IMR-90 (cell line): ENCODE measurements at places on chromosomes 7 and 10. TPM values are rescaled to one million over a fixed set of nuclear protein-coding genes. Genes with fewer than 3 reads are reported as not detected.

The CCL24 gene
- not detected in 2 replicates for total RNA-seq

The PRR15 gene
- not detected in 2 replicates for total RNA-seq

The SLC39A12 gene
- total RNA-seq = not detected in 2 replicates

The JCAD gene
- total RNA-seq = 16.8 and 18.9 TPM in 2 replicates

The LBX1 gene
- not detected in 2 replicates for total RNA-seq

GRCh38 chr7:148017126-148017525 is 573.4 kb upstream of the C7orf33 start:
- no peak for DNase-seq

DNA sequence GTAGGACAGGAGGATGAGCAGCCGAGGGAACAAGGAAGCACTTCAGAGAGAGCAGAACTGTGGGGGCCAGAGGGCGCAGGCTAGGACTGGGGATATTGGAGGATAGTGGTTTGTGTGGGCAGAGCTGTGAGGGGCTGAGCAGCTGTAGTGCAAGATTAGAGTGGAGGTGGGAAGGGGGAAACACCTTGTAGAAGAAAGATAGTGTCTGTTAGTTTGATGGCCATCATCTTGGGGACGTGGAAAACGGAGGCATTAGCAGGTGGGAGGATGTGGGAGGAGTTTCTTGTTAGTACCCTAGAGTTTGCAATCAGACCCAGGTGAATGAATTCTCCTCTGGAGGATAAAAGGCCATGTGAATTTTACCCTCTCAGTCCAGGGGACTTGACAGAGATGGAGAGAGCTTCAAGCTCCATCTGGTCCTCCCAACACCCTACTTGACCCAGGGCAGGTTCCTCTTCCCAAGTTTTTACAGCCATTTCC is 34.0 kb downstream of the PRSS2 start:
- DNase-seq = no peak

GRCh38 chr7:124033095-124033806 is 384 bp upstream of the TMEM229A start:
- no peak for DNase-seq

DNA sequence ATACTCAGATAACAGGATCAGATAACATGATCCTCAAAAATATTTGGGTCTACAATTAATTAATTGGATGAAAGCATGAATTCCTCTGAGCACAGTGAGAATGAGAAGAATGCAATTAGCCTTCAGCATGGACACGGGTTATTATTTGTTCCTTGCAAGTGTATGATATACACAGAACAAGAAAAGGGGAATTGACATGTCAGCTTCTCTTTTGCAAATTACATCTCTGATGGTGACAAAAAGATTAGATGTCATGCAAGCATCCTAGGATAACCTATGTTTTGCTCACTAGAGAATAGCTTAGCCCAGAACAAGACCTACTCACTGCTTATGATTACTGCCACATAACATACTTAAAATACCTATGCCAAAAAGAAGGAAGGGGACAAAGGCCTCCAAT is 120.3 kb downstream of the ABLIM1 start:
- no peak for DNase-seq

GRCh38 chr10:100872034-100872791 is 40.5 kb upstream of the SLF2 start:
- DNase-seq = peak; percentile 77

DNA sequence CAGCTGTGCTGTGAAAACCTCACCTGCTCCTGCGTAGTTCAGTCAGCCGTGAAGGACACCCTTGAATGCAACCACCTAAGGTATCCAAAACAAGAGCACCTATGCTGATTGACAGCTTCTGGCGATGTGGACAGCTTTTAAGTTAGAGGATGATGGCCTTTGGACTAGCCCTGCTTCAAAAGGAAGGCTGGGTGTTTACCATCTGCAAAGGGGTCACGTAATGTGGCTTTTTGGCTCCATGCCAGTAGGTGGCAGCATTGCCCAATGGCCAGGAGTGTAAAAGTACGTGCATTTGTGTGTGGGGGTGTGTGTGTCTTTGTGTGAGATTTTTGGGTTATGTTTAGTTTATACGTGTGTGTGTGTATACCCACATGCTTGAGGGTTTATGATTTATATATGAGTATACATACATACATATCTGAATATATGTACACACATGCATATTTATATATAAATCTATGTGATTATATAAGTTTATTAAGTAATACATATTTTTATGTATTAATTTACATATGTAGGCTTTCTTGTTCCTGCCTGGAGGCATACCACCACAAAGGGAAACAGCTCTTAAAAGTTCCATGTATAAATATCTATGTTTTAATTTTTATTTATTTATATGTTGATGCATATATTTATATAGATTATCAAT is 236.3 kb upstream of the ANKRD30A start:
- DNase-seq = peak; percentile 3

DNA sequence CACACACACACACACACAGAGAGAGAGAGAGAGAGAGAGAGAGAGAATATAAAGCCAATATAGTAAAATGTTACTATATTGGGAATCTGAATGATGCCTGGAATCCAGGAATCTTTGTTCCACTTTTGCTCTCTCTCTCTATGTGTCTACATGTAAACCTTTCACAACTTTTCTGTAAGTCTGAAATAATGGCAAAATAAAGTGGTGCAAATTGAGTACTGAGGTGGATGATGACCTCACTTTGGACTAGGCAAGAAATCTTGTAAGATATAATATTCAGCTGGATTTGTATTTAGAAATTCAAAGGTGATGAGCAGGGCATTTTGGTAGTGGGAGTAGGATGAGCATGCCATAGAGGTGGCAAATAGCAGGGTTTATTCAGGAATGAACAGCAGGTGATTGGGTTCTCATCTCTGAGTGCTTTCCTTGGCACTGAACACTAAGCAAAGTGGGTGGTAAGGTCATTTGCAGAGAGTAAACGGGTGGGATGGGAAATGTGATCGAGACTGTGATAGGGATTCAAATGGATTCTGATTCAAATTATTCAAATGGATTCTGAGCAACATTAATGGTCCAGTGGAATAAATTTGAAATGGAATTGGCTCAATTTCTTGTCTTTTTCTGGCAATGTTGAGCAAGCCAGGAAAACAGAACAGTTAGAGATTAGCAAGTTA is 9.7 kb upstream of the ANLN start:
- DNase-seq = no peak

- no peak for DNase-seq
Observed at GRCh38 chr10:48626447-48626846, 21.6 kb upstream of the ARHGAP22 start.

DNA sequence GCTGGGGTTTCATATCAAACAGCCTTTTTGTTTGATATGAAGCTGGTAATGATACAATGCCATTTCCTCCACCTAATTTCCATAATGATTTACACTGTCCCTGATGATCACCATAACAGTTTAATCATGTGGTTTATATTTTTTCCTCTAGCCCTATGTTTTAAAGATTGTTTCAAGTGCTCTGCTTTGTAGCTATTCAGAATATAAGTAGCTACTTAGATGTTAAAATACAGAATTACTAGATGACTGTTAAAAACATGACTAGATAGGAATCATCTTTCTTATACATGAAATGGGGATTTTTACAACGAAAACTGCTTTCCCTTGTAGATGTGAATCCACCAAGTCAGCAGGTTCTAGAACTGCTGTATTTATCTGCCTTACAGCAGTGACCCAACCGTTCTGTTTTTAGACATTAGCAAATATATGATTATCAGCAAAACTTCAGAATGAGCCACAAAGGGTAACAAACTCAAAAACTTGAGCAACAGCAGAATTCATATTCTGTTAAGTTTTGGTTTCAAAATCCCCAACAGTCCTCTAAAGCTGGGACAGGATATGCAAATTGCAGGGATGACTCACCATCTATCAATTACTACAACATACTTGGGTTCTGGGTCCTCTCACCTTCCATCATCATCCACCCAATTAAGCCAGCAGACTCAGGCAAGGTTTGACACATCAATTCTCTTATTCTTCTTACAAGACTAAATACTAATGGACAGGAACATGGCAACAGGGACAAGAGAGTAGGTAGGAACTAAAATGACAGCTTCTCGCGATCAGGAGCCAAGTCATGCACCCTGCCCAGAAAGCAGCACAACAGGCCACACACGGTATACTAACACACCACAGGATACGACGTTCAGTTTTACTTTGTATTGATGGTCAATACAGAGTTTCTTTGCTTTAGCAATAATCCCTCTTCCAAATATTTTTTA is 83.9 kb downstream of the PIP4K2A start:
- peak; percentile 67 for DNase-seq

DNA sequence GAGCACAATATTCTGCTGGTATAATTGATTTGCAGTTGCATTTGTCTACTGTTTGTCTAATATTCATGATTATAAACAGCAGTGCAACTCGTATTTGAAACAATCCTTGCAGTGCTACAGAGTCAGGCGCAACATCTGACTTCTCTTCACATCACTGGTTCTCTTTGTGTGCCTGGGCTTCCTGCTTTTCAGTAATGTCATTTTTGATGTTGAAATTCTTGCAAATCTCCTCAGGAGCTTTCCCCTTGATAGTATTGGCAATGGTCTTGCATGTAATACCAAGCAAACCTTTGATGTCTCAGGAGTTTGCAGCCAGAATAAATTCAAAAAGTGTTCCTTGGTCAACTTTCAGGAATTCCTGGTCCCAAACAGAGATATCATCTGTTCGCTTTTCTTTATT is 20.2 kb downstream of the HPS6 start:
- no peak for DNase-seq

DNA sequence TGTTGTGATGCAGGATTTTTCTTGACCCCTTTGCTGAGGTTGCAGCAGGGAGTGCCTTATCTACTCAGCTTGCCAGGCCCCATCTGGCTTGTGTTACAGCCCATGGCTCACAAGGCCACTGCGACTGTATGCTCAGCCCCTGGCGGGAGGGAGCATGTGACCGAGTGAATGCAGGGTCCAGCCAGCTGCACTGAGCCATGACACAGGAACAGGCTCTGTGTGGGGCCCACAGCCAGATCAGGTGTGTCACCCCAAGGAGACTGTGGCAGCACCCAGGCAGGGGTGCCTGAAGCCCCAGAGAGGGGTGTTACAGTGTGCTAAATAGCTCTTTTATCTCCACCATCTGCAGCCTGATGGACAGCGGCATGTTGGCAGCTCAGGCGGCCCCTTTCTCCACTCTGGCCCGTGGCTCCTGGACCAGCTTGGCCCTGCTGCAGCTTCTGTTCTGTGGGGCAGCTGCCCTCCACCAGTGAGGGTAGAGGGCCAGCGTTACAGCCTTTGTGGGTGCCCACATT is 2.6 kb upstream of the PCBD1 start:
- no peak for DNase-seq
